HTR-8/SVneo (cell line): ENCODE measurements at places on chromosomes 5 and 9.

GRCh38 chr9:111969061-111969460, 72.4 kb downstream of the UGCG start:
- no peak for DNase-seq

GRCh38 chr9:120900824-120901223, 23.8 kb upstream of the PHF19 start:
- no peak for DNase-seq

- no peak for DNase-seq
Observed at GRCh38 chr5:11139217-11139865, 378.3 kb upstream of the DAP start.

DNA sequence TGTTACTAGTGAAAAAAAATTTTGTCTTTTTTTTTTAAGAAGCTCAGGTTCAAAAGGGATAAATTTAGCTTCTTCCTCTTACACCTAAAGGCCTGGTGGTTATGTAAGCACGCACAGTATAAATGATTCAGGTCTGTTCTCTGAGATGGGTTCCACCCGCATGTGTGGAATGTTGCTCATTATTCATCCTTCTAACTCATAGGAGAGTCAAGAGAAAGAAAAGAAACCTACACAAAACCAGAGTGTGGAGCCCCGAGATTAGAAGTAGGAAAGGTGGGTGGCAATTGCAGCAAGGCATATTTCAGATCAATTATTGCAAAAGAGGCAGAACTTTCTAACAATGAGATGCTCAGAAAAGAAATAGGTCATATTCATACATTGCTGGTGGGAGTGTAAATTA, 13.5 kb downstream of the PLAC8L1 start:
- DNase-seq, result no peak

DNA sequence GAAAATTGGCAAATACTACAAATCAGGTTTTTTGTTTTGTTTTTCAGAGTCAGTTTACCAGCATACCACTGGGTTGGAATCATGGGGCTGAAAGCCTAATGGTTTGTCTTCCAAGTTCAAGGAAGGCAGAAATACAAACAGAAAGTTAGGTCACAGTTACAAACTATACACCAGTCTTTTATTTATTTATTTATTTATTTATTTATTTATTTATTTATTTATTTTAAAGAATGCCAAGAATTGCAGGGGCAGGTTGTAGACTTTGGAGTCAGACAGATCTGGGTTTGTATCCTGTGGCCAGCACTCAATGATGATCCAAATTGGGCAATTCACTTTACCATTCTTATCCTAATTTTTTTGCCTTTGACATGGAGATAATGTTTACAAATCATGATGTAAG, 353.9 kb downstream of the ASTN2 start:
- no peak for DNase-seq

DNA sequence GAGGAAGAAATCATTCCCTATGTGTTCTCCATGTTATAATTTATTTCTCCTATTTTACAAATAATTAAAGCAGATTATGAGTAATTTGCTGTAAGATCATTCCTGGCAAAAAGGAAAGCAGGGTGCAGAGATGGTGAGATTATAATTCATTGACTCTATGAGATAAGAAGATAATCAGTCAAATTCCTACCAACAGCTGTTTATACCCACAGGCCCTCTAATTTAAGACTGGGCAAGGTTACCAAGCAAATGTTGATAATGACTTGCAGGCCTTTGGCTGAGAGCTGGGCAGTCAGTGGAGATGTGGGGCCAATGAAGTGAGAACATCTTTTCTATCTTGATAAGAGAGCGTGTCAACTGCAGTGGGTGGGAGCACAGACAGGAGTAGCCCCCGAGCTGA, 222.7 kb downstream of the ICE1 start:
- no peak for DNase-seq

GRCh38 chr9:75000835-75001234, 27.3 kb downstream of the CARNMT1 start:
- no peak for DNase-seq

DNA sequence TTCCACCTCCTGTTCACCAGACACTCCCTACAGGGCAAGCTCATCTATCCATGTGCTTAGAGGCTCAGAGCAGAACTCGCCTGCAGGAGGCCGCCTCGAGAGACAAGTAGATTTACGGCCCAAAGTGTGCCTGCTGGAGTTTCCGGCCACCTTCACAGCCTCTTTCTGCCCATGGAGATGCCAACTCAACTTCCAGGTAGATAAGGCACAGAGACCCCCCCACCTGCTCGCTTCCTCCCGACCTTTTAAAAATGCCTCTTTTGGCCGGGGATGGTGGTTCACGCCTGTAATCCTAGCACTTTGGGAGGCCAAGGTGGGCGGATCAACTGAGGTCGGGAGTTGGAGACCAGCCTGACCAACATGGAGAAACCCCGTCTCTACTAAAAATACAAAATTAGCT, 46.6 kb downstream of the EXD3 start:
- no peak for DNase-seq

DNA sequence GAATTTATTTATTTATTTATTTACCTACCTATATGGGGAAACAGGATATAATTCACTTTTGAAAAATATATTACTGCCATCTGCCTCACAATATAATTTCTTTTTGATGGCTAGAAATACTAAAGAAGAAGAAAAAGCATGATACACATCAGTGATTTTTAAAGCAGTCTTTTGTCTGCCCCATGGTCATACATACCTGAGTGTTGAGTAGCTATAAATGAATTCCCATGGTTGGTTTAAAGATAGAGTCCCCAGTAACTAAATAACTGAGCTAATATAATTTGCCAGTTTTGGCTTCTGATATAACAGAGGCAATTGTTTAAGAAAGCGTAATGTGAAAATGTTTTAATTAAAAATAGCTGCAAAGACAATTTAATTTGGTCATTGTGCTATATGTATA, 447.8 kb downstream of the PDE4D start:
- DNase-seq, result no peak

DNA sequence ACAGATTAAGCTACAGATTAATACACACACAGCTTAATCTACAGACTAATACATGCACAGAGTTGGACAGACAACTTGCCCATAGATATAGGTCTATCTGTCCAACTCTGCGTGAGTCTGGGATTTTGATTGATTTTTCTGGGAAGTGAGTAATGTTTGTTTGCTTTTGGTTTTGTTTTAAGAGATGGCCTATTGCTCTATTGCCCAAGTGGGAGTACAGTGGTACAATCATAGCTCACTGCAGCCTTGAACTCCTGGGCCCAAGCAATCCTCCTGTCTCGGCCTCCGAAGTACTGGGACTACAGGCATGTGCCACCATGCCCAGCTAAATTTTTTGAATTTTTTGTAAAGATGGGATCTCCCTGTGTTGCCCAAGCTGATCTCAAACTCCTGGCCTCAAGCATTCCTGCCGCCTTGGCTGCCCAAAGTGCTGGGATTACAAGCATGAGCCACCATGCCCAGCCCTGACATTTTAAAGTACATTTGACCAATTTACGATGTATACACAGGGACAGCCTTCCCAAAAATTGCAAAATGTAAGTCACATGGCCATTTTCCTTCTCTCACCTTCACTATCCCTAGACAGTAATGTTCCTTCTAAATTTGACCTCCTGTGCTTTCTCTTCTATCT, 50.8 kb downstream of the PAPPA start:
- no peak for DNase-seq

- no peak for DNase-seq
Observed at GRCh38 chr5:179800696-179801201, 5.9 kb downstream of the MGAT4B start.

GRCh38 chr5:24381861-24382489, 262.8 kb downstream of the CDH10 start:
- peak; percentile 38 for DNase-seq

- no peak for DNase-seq
Observed at GRCh38 chr9:112059145-112059965, 115.7 kb downstream of the SUSD1 start.

GRCh38 chr9:115957585-115957984, 196.0 kb upstream of the PAPPA start:
- DNase-seq, result no peak

GRCh38 chr5:37015795-37016666, 139.5 kb downstream of the NIPBL start:
- DNase-seq, result no peak

GRCh38 chr5:108143581-108143980, 238.3 kb downstream of the FBXL17 start:
- peak; percentile 1 for DNase-seq

GRCh38 chr5:143102411-143102810, 301.1 kb downstream of the NR3C1 start:
- no peak for DNase-seq

DNA sequence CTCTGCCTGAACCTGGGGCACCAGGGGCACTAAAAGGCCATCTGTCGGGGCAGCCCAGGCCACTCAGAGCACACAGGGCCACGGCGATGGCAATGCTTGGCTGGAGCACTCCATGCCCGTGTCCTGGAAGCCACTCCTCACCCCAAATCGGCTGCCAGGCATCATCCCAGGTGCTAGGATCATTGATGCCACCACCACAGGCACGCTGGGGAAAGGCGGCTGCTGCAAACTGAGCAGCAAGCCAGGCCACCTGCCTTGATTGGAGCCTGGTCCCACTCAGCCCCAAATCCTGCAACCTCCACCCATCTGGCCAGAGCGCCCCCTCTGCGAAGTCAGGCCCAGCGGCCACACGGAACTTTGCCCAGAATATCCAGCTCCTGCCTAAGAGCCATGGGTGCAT, 67.8 kb downstream of the DEPDC1B start:
- DNase-seq, result no peak

DNA sequence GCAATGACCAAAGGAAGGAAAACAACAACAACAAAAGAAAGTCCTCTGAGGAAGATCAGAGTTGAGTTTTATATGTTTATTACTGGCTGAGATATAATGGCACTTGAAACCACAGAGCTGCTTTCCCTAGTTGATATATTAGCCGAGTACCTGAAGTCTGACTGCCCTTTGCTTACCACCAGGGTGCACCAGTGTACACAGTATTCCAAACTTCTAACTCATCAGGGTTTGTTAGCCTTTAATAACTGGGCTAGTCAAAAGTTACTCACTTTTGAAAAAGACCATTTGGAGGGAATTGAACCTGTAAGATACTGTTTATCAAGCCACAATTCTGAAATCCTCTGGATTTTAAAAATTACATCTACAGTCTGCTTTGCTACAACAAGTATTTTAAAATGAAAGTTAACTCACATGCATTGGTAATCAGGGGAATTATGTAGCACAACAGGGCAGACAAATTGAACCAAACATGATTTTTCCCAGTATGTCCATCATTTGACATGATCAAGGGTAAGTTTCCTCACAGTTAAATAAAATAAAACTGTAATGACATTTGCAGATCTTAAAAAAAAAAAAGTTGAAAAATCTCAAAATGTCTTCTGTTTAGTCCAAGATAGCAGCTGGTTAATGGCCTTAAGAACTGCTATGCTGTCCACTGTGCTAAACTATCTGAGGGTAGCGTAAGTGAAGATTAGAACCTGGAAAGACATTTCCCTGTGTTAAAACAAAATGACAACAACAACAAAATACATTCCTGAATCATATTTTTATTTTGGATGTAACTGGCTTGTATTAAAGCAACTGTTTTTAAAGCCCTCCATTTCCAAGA, 57.3 kb upstream of the C6 start:
- DNase-seq, result peak; percentile 48

- no peak for DNase-seq
Observed at GRCh38 chr5:53029608-53030007, 40.5 kb downstream of the ITGA2 start.

DNA sequence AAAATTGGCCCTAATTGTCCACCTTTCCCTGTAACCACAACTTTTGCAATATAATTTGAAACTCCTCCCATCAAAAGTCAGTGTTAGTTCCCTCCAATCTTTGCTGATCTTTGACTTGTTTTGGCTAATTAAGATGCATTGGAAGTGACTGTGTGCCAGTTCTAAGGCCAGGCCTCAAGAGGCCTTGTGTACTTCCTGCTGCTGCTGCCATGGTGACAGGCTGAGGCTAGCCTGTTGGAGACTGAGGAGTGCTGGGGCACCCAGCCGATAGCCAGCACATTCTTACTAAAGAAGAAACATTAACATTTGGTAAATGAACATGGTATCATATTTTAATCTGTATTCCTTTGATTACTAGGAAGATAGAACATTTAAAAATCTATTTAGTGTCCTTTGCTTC, 86.5 kb downstream of the SREK1 start:
- no peak for DNase-seq

GRCh38 chr5:136686192-136686872, 321.0 kb upstream of the TRPC7 start:
- peak; percentile 5 for DNase-seq

DNA sequence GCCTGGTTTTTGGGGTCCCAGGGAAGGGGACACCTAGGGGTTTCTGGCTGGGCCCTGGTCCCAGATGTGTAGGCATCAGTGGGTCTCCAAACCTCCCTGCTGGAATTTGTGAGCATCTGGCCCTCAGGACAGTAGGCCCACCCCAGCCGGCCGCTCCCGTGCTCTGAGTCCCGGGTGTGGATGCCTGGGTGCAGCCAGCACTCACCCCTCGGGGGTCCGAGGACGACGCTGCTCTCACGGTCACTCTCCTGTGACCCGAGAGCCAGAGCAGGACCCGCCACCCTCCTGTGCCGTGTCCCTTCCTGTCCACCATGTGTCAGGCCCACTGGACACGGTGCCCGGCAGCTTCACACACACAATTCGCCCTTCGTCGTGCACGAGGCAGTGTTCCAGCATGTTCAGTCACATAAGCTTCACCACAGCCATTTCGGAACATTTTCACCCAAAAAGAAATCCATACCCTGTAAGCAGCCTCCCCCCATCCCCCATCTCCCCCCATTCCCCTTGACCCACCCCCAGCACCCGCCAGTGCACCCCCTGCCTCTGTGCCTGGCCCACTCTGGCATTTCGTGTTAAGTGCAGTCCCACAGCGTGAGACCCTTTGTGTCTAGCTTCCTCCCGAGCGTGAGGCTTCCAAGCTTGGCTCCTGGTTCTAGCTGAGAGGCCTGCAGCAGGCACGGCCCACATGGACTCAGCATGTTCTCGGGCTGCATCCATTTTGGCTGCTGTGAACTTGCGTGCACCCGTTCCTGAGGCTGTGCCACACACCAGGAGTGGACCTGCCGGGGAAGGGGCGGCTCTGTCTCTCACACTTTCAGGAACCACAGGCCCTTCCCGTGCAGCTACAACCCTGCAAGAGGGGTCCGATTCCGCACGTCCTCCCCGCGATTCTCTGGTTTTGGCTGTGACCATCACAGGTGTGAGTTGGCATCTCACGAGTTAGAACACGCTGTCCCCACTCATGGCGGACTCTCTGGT, 40.5 kb downstream of the NKD2 start:
- DNase-seq, result no peak

DNA sequence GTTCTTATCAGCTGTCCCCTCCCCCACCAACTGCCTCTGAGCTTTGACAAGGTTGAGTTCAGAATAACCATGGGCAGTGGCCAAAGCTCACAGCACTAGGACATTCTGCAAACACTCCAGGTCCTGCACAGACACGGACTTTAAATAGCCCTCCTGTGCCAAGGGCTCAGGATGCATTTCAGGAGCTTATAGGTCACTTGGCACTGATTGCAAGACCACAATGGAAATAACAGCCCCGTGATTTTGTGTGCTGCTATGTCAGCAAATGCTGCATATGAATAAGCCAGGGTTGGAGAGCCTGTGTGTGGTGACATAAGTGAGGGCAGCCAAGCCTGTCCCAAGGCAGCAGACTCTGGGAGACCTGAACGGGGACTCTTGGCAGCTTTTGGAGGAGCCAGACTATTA, 150.7 kb downstream of the DMRT2 start:
- no peak for DNase-seq
